ENCODE measurements at places on chromosomes 7 and 10.

- no peak for DNase-seq
Measured at GRCh38 chr7:128148676-128149075, 92.4 kb upstream of the LEP start.

- no peak for DNase-seq
Measured at GRCh38 chr7:70694434-70694970, 437.4 kb upstream of the GALNT17 start.

- no peak for DNase-seq
Measured at GRCh38 chr7:360454-361100, 70.6 kb downstream of the FOXL3 start.

- DNase-seq: no peak
Measured at GRCh38 chr10:86251426-86251825, 115.2 kb downstream of the GRID1 start.

- DNase-seq: no peak
Measured at GRCh38 chr7:138741453-138741735, 40.2 kb upstream of the SVOPL start.

DNA sequence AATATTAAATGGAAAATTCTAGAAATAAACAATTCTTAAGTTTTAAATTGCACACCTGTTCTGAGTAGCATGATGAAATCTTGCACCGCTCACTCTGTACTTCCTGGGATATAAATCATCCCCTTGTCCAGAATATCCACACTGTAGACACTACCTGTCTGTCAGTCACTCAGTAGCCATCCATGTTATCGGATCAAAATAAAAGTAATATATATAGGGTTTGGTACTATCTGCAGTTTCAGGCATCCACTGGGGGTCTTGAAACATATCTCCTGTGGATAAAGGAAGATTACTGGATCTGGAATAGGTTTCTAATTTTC lies 6.8 kb downstream of the TECTB start:
- no peak for DNase-seq

- no peak for DNase-seq
Measured at GRCh38 chr10:31148951-31149350, 117.3 kb upstream of the ZNF438 start.

- DNase-seq: no peak
Measured at GRCh38 chr7:44275957-44276570, 49.3 kb downstream of the CAMK2B start.

- no peak for DNase-seq
Measured at GRCh38 chr10:102832987-102833386, 4.2 kb downstream of the CYP17A1 start.

Measured in stimulated activated CD8-positive, alpha-beta memory T cell treated with anti-CD3 and anti-CD28 coated beads, Interleukin-15, amount 100 ng/mL, for 4 hours (primary cell).